ENCODE measurements at places on chromosomes 3 and 15.

- DNase-seq, result no peak
These were observed 18.7 kb upstream of the BCL2A1 start for GRCh38 chr15:79989682-79990081.

DNA sequence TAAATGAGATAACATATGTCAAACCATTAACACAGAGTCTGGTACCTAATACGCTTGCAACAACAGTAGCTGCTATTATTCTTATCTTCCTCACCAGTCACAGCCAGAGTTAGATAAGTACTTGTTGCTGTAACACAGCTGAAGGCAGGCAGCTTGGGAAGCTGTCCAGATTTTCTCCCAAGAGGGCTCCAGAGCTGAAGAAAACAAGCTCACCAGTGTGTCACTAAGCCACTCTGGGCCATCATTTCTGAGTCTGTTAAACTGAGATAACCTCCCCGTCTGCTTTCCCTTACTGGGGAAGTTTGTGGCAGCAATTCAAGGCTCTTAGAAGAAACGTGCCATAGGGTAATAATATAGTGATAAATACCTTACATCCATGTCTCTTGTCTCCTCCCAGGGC is 226.3 kb downstream of the TAFA4 start:
- no peak for DNase-seq

GRCh38 chr15:22845289-22845900 is 6.9 kb downstream of the NIPA2 start:
- DNase-seq, result no peak

DNA sequence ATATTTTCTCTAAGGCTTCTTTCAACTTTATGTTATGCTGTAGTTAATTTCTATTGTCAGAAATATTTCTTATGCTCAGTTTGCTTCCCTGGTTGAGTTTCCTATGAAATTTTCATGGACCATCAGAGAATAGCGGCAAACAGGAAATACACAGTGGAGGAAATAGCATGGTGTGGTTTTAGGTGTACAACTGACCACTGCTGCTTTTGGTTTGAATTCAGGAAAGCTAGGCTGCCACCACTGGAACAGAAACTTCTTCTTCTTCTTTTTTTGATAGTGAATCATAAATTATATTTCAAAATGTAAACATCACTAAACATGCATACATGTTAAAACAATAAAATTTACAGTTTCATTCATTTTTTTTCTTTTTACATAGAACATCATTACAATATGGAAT is 316.6 kb upstream of the TGFBR2 start:
- DNase-seq, result no peak

DNA sequence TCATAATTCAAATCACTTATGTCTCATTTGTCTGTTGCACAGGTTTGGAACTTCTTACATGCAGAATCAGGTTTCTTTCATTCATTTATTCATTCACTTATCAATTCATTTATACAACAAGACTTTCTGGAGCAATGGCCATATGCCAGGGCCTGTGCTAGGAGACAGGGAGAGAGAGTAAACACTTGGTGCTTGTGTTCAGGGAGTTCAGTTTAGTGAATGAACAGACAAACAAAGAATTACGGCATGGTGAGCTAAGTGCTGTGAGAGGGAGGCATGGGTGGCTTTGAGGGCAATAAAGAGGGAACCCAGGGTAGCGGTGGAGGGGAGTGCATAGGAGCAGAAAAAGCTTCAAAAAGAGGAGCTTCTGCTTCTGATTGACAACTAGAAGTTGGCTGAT is 8.5 kb upstream of the IREB2 start:
- DNase-seq, result no peak

Measured in stimulated activated CD4-positive, alpha-beta T cell treated with anti-CD3 and anti-CD28 coated beads, Interleukin-15, amount 100 ng/mL, for 1 hour (primary cell).